ENCODE measurements at places on chromosomes 5 and 9.

DNA sequence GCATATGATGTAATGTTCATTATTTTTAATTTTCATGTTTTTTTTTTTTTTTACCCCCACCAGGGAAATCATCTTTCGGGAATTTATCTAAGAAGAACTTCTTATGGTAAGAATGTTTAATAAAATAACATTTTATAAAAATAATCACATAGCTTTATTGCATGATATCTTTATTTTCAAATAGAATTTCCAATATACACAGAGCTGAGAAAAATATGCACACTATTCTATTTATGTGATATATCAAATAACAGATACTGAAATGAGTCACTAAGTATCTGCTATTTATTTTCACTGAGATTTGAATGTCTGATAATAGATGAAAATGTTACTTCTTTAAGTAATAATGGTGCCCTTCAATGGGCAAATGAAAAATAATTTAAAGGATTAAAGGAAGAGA lies 1217.3 kb downstream of the MAT2B start:
- DNase-seq, result no peak

- peak; percentile 60 for DNase-seq
Observed at GRCh38 chr9:120912958-120913646, 13.5 kb downstream of the TRAF1 start.

DNA sequence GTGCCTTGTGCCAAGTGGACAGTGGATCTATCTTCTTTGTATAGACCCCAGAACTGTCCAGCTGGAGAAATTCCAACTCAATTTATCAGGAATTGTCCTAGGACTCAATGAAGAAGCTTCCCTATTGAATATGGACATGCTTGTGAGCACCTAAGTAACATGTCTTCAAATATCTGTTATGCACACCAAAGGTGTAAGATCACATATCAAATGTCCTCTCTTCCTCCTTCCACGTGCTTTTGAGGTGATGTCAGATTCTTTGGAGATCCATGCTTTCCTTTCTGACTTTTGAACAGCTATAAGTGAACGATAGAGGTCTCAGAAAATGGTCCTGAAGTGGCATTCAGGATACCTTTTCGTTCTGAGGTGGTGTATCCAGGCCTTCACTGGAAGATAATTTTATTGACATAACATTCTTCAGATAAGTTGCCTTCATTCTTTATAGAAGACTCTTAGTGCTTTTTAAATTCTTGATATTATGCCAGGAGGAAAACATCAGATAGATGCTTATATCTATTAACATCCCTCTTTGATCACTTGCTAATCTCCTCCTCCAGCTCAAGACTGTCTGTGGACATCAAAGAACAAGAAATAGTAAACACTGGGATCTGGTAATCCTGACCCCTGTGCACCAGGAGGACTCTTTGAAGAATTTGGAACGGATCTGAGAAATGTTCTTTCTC lies 246.4 kb downstream of the SMARCA2 start:
- DNase-seq, result no peak

- DNase-seq, result no peak
Observed at GRCh38 chr9:35414889-35415288, 75.0 kb upstream of the RUSC2 start.

GRCh38 chr5:56513141-56513540 lies 280.0 kb upstream of the ANKRD55 start:
- DNase-seq, result no peak

GRCh38 chr5:114500756-114501155 lies 138.9 kb downstream of the KCNN2 start:
- DNase-seq, result no peak

DNA sequence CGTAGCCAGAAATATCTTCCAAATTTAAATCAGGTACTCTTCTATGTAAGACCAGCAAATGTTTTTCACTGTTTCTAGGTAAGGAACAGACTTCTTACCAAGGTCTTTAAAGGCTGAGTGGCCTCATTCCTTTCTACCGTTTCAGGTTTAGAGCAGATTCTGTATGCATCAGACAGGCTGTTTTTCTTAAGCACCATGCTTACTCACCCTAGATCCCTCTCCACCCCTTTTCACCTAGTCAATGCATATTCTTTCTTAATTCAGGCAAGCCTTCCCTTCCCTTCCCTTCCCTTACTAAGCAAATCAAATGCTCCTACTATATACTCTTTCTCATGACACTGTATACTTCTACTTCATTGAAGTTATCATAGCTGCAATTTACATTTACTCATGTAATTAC lies 70.7 kb downstream of the RFX3 start:
- DNase-seq, result no peak

- no peak for DNase-seq
Observed at GRCh38 chr5:113451797-113452196, 17.0 kb upstream of the TSSK1B start.

GRCh38 chr9:70811638-70812037 lies 309.8 kb downstream of the TRPM3 start:
- DNase-seq, result no peak

DNA sequence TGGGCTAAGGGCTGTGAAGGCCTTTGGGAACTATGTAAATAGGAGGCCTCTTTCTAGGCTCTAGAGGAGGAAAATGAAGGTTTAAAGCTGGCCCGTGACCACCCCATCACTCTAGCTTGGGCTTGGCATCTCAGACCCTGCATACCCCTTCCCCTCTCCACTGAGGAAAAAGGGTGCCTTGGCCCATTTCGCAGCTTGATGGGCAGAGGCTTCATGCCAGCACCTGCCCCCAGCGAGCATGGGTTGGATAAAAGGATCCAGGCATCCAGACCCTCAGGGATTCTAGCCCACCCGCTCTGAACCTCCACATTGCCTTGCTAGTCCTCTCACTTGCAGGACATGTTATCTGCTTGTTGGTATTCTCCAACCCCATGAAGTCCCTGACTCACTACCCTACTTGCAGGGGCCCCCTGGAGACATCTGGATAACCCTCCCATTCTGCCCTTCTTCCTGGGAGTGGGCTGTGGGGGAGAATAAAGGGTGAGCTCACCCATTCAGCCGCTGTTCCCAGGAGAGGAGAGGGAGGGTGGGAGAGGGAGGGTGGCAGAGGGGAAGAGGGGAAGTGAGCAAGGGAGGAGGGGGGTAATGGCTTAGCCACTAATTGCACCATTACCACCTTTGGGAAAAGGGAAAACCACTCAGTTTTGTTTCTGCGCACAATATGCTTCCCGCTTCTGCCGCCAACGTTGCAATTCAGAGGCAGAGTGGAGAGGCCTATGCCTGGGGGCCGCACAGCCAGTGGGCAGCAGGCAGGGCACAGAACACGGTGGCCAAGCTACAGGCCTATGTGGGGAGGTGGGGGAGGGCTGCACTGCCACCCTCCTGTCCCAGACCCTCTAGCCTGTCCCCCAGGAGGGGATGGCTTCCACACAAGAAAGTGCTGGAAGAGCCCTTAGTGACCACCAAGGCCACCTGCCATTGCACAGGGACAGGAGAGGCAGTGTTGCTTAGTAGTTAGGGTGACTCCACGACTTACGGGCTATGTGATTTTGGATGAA lies 2.1 kb upstream of the CAMK2A start:
- no peak for DNase-seq

GRCh38 chr5:178204935-178205748 lies 809 bp downstream of the HNRNPAB start:
- DNase-seq, result peak; percentile 37

DNA sequence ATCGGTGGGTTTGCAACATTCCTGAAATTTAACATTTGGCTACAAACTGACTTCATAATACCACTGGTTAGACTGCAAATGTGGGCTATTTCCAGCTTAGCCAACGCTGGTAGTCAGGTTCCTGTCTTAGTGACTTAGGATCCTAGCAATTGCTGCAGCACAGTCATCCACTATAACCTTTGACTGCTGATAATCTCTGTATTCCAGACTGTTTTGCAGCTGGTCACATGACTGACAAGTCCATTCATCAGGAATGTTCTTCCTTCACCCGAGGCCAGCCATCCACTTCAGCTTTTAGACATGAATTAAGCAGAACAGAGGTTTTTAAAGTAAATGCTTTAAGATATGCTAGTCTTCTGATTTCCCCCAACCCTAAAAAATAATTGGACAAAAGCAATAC lies 425.9 kb upstream of the MPDZ start:
- DNase-seq, result no peak

GRCh38 chr5:139752506-139753473 lies 42.8 kb upstream of the PSD2 start:
- DNase-seq, result peak; percentile 48

GRCh38 chr9:96491079-96491879 lies 41.3 kb downstream of the HABP4 start:
- DNase-seq, result no peak

- no peak for DNase-seq
Observed at GRCh38 chr5:36300191-36300926, 1.3 kb downstream of the RANBP3L start.

DNA sequence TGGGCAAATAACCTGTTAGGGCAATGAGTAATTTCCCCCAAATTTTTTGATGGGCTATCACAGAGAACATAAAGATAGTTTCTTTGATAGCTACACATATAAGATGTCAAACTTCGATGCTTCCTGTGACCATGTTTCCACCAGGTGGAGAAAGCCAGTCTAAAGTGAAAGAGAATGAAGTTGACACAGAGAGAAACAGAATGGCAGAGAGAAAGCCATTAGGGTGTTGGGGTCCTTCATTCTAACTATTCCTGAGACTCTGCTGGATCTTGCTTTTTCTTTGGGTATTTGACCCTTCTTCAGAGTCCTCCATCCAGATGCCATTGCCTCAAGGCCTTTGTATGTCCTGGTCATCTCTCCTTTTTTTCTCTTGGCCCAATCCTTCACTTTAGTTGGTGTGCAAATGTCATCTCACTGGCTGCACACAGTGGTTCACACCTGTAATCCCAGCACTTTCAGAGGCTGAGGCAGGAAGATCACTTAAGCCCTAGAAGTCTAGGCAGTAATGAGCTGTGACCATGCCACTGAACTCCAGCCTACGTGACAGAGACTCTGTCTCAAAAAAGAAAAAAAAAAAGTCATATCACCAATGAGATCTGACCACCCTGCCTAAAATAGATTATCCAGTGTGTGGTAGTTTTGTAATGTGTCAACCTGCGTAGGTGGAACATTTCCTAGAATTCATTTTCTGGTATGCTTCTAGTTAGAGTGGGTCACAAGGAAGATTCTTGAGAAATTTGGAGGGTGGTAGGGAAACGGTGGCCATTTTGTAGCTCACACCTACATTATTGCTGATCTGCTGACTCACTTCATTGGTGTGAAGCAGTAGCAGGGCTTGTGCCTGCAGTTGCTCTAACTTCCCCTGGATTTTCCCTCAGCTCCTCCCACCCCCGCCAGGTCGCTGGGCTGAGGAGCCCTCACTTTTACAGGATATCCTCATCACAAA lies 20.8 kb upstream of the KIF2A start:
- no peak for DNase-seq

GRCh38 chr9:126164796-126165525 lies 161.7 kb upstream of the MVB12B start:
- DNase-seq, result no peak

DNA sequence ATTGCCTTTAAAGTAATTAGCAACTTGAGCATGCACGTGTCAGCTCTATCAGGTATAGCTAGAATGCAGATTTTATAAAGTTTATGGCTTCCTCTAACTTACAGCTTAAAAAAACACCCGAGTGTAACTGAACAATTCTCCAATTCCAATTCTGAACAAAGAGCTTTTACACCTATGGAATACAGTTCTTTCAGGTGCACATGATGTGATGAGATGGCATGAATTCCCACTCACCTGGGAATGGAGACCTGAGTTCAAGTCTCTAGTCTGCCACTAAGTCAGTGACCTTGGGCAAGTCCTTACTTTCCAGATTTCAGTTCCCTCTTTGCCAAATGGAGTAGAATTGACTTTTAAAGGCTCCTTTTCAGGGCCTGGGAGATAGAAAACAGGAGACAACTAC lies 1.8 kb downstream of the ZFAND5 start:
- no peak for DNase-seq

DNA sequence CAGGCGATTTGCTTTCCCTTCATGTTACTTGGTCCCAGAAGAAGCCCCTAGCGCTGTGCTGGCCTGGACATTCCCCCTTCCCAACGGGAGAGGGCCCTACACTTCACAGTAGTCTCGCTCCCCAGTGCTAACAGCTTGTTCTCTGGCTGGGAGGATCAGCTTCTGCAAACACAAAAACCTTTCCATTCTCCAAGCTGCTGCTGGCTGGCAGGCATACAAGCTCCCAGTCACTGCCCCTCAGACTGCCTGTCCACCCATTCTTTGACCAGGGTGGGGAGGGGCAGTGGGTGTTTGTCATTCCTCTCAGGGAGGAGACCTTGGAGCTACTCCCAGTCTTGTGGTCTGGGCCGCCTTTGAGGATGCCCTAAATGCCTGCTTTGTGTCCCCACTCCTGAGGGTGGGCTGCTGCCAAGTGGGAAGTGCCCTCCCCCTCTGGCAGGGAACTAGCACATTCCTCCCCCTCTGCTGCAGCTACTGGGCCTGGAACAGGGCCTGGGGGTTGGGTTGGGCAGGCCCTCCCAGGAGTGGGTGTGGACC lies 20.8 kb downstream of the ENHO start:
- no peak for DNase-seq

DNA sequence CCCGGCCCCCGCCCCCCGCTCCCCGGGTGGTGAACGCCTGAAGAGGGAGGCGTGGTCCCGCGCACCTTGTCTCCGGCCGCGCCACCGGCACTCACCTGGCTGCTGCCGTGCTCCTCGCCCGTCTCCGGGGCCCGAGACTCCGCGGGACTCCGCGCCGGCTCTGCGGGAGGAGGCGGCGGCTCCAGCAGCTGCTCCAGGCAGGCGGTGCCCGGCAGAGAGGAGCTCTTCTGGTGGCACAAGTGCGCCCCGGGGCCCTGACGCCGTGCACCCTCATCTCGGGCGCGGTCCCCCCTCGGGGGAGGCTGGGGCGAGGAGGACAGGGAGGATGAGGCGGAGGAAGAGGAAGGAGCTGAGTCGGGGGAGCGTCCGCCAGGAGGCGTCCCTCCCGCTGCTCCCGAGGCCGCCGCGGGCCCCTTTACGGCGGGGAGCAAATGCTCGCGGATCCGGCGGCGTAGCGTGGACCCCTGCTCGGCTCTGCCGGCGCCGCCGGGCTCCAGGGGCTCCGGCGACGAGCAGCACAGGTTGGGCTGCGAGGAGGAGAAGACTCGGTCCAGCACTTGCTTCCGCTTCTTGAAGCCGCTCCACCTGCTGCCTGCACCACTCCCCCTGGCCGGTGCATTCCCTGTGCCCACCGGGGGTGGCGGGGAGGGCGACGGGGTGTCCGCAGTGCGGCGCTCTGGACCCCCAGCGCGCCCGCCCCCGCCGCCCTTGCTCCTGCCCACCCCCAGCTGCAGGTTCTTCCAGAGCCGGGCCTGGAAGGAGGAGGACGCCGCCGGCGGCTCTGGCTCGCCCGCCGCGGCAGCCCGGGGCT lies 928 bp downstream of the MCTP1 start:
- DNase-seq, result peak; percentile 11

DNA sequence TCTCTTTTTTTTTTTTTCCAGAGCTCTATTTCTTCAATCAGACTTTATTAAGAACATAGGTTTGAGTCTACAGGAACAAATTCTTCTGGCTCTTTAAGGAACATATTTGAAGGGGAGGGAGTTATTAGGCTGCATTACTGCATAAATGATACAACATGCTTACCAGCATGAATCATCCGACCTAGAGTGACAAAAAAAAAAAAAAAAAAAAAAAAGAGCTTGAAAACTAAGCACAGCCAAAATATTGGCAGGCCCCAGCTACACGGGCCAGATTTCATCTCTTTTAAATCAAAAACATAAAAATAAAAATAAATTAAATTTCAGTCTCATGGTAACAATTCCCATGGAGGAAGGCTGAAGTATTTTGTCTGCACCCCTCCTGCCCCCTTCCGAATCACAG lies 26.3 kb downstream of the MSX2 start:
- no peak for DNase-seq

GRCh38 chr5:151184316-151185042 lies 26.9 kb upstream of the ANXA6 start:
- DNase-seq, result no peak

- DNase-seq, result no peak
Observed at GRCh38 chr9:68640421-68641089, 64.5 kb upstream of the PIP5K1B start.

- no peak for DNase-seq
Observed at GRCh38 chr9:122788831-122789230, at the start of gene OR5C1. TSS of gene OR5C1 (plus strand) at chr9:122788933. CDS start at chr9:122788933, 0 bp downstream.
